Activated naive CD4-positive, alpha-beta T cell (primary cell): ENCODE measurements at places on chromosomes 12 and 14.

DNA sequence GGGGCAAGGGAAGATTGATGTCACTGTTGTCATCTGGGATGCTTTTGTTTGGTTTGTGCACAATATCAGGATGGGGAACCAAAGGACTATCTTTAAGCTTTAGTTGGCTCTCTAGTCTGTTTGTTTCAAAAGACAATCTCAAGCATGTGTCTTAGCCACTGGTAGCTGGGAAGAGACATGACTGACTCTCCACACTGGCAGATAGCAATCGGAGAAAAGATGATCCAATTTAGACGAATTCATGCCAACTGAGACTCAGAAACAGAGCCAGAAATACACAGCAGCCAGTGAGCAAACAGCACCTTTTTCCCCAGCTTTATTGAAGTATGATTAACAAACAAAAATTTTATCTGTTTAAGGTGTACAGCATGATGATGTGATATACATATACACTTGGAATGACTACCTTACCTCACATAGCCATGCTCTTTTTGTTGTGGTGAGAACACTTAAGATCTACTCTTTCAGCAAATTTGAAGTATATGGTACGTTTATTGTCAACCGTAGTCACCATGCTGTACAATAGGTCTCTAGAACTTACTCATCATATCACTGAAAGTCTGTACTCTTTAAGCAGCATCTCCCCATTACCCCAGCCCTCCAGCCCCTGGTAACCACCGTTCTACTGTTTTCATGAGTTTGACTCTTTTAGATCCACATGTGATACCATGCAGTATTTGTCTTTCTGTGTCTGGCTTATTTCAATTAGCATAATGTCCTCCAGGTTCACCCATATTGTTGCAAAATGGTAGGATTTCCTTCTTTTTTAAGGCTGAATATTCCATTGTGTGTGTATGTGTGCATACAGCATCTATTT is 50.6 kb downstream of the DUSP16 start:
- no peak for DNase-seq

GRCh38 chr14:37813732-37814131 is 218.3 kb downstream of the TTC6 start:
- DNase-seq = no peak

DNA sequence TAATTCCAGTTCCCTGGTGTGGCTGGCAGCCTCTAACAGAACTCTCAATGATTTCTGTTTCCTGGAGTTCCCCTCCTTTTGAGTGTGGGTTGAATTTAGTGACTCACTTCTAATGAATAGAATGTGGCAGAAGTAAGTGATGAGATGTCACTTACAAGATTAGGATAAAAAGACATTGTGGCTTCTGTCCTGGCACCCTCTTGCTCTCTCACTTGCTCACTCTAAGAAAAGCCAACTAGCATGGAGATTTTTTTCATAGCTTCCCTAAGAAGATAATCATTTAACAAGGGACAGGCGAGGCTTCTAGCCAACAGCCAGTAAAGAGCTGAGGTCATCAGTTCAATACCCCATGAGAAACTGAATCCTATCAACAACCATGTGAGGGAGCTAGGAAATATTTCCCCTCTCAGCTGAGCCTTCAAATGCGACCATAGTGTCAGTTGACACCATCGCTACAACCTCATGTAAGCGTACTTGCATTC is 156.7 kb downstream of the TMTC3 start:
- DNase-seq = no peak

GRCh38 chr12:68667896-68668295 is 18.9 kb upstream of the NUP107 start:
- DNase-seq = no peak

GRCh38 chr12:86134561-86134960 is 121.6 kb downstream of the MGAT4C start:
- DNase-seq = no peak

- DNase-seq = no peak
Observed at GRCh38 chr14:76467711-76468155, 91.8 kb downstream of the ESRRB start.

DNA sequence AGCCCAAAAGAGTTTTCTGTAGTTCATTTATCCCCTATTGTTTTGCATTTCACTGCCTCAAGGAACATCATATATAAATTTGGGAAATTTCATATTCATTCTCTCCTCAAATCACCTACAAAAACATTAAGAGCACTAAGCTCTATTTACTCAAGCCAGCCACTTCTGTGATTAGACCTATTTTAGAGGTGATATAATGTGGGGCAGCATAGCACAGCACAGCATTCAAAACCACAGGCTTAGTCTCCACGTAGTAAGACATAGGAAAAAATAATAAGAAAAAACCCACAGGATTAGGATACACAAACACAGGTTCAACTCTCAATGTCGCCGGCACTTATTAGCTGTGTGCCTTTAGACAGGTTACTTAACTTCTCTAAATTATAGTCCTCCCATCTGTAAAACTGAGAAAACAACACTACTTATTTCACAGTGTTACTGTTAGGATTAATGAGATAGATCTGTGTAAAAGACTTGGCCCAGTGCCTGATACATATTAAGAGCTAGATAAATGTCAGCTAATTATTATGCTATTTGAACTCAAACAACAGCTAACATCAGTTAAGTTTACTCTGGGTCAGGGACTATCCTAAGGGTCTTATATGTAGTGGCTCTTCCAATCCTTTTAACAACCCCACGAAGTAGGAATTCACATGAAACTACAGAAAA is 20.3 kb downstream of the DCAF5 start:
- DNase-seq = no peak

DNA sequence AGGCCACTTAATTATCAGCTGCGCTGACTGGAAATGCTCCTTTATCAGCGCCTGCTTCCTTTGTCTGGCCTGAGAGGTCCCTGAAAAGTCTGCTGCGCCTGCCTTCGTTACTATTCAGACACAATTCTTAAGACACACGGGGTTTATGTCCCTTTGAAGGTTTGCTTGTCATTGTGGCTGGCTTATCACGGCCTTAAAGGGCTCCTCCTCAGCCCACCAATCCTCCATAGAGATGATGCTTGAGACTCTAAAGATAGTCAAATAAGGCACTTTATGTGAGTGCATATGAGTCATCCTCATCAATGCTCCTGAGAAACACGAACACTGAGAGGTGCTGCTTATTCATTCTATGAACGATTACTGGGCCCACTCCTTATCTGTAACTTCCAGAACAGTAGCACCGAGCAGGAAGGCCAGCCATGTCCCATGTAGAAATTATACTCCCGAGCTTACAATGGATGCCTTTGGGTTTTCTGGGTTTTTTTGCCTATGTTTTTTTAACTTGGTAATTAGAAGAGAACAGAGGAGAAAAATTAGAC is 1268.2 kb upstream of the TMEM132C start:
- DNase-seq = no peak

GRCh38 chr14:103283916-103284315 is 50.1 kb upstream of the EIF5 start:
- DNase-seq = no peak

DNA sequence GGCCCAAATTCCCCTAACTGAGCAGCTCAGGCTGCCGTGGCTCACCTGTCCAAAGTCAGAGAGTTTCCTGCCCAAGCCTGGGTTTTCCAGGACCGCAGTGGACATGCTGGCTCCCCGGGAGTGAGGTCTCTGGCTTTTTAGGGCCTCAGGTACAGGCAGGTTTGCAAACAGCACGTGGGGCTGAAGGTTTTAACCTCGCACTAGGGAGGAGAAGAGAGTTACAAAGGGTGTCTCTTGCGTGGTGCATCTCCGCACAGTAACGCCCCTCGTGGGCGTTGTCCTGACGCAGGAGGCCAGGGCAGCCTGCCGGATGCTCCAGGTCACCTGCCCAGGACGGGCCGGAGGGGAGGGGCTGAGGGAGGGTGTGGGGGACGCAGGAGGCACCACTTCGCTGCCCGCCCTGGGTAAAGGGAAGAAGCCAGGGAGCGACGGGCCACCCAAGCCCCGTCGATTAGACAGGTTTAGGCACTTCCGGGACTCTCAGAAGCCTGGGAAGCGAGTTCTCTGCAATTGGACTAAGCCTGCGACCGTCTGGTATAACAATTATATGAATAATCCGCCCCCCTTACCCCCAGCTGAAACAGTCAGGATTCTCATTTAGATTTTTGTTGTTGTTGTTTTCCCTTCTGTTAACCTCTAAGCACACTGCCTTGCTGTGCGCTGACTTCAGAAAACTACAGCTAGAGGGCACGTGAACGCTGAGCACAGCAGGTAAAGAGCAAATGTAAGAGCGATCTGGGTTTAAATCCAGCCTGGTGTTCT is at the start of gene PAH:
Gene PAH, minus strand, starts transcription at position 219 of the 762 bp plus-strand sequence. Its CDS starts 114 bp downstream, at position 105.
- DNase-seq = no peak

GRCh38 chr12:54868690-54869089 is 14.4 kb downstream of the MUCL1 start:
- DNase-seq = no peak

GRCh38 chr14:33714527-33715226 is 236.2 kb downstream of the EGLN3 start:
- DNase-seq = no peak

DNA sequence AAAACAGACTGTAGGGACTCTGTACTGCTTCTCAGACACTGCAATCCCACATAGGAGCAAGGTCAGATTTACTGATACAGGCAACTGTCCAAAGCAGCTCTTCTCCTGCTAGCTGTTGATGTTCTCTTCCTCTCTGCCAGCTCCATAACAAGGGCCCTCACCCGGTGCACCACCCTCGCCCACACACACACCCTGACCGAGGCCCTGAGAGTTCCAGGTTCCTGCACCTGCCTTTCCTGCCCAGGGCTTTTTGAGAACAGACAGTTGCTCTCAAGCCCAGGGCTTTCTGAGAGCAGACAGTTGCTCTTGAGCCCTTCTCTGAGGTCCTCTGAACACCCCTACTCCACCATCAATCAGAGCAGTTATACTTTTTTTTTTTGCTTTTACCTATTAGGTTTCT is 233.8 kb upstream of the GARIN6 start:
- DNase-seq = no peak

GRCh38 chr12:128323145-128323920 is 56.4 kb downstream of the TMEM132C start:
- no peak for DNase-seq

GRCh38 chr12:112148031-112148513 is 22.7 kb downstream of the TRAFD1 start:
- no peak for DNase-seq

- DNase-seq = no peak
Observed at GRCh38 chr14:52110441-52111086, 41.7 kb upstream of the NID2 start.

- DNase-seq = no peak
Observed at GRCh38 chr14:74569806-74570591, 42.0 kb downstream of the LTBP2 start.

DNA sequence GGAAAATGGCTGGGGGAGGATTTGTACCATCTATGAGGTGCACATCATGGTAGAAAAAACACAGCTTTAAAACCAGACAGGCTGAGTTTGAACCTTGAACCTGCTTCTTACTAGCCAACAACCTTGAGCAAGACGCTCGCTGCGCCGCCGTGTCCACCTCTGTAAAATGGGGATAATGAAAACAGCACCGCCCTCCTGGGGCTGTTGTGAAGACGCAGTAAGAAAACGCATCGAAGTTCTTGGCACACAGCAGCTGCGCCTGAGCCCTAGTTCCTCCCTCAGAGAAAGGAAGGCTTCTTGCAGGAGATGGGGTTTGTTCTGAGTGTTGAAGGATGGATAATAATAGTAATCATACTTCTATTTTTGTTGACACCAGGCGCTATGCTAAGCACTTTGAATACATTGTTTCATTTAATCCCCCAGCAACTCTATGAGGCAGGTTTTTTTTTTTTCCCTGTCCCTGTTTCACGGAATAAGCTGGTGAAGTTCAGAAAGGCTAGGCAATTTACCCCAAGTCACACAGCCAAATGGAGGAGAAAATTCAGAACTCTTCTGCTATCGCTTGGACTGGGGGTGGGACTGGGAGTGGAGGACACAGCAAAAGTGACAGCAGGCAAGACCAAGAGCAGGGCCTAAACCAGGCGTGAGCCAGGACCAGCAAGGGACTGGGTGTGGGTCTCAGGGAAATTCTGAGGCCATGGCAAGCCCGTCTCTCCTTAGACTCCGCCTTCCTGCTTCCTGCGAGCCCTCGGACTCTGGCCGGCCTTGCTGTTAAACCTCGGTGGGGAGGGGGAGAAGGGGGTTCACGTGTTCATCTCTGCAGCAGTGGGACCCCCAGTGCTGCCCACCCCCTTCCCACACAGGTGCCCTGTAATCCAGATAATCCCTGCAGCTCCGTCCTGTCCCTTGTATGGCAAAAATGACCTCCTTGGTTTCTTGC is 97.5 kb downstream of the LRRC74A start:
- DNase-seq = no peak

DNA sequence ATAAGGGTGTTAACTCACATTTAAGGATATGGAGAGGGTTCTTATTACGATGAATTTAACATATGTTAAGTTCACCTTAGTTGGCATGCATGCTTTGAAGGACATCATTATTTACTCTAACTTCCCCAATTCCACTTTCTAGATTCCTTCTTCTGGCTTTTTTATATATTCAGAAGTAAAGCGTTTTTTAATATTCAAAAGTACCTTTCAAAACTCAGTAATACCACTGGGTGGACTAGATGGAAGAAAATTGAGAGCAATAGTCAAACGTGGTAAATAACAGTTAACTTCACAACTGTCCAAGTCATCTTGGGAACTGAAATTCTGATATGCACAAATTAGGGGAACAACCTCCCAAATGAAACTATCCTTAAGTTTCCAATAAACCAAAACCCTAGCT is 9.1 kb downstream of the SINHCAF start:
- DNase-seq = no peak
